Stimulated activated CD8-positive, alpha-beta memory T cell treated with anti-CD3 and anti-CD28 coated beads, Interleukin-7, amount 100 ng/mL, for 24 hours (primary cell): ENCODE measurements at places on chromosomes 7 and 10.

DNA sequence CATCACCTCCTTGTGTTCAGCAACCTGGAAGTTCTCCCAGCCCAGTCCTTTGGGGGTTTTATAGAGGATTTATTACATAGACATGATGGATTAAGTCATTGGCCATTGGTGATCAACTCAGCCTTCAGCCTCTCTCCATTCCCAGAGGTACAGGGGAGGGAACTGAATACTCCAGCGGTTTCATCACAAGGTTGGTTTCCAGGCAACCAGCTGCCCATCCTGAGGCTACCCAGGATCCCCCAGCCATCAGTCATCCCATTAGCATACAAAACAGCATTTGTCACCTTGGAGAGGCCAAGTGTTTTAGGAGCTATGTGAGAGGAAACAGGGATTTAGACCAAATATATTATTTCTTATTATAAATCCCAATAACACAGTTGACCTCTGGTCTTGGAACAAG, 584.8 kb upstream of the NRP1 start:
- DNase-seq: no peak

- no peak for DNase-seq
These were observed 353.1 kb downstream of the THSD7A start for GRCh38 chr7:11478882-11479281.

- DNase-seq: no peak
These were observed 128.7 kb downstream of the TSPAN12 start for GRCh38 chr7:120729245-120729644.

GRCh38 chr10:3959370-3960325, 174.6 kb upstream of the KLF6 start:
- DNase-seq: no peak

- no peak for DNase-seq
These were observed 80.2 kb upstream of the ADAM12 start for GRCh38 chr10:126468467-126468866.

DNA sequence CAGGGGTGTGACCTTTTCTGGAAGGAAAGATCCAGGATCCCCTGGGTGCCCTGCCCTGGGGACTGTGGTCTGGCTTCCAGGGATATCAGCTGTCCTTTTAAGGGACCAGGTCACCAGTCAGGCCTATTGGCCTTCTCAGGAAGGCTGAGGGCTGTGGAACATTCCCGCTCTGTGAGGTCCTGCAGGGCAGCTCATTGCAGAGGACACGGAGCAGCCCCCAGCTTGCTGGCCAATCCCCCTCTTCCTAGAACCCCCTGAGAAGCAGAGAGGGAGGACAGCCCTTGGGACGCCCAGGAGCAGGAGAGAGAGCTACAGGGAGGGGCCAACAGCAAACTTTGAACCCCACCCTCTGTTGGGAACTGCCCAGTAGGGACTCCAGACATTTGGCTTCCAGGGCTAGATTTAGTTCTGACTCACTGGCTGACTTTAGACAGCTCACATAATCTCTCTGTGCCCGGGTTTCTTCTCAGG, 67.9 kb upstream of the COL13A1 start:
- DNase-seq: no peak

GRCh38 chr7:22445140-22445743, 54.7 kb downstream of the STEAP1B start:
- DNase-seq: no peak

GRCh38 chr10:35127289-35127891, 744 bp downstream of the CREM start:
- DNase-seq: peak; percentile 32

DNA sequence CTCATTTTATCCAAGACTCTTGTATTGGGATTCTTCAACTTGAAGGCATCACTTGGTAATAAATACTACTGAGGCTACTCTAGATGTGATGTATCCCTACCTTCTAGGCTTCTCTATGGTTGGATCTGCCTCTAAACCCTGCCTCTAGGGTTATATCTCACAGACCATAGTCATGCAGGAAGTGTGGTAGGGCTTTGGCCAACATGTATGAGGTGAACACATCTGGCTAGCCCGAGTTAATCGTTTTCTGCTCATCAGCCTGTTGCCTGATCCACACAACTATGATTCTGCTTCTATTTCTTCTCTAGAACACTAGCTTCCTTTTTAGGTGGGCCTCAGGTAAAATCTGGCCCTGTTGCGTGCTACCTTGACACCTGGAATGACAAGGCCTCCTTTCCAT, 78.7 kb upstream of the NME8 start:
- DNase-seq: no peak

DNA sequence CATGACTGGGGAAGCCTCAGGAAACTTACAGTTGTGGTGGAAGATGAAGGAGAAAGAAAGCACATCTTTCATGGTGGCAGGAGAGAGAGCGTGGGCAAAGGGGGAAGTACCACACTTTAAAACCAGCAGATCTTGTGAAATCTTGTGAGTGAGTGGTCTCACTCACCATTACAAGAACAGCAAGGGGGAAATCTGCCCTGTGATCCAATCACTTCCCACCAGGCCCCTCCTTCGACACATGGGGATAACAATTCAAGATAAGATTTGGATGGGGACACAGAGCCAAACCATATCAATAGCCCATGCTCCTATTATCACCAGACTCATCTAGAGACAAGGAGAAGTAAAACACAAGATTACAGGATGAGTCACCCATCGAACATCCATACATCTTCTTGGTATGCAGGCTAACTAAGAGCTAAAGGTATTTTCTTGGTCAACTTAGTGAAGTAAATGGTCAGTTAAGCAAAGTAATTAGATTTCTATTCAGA, 55.3 kb upstream of the YAE1 start:
- DNase-seq: no peak

DNA sequence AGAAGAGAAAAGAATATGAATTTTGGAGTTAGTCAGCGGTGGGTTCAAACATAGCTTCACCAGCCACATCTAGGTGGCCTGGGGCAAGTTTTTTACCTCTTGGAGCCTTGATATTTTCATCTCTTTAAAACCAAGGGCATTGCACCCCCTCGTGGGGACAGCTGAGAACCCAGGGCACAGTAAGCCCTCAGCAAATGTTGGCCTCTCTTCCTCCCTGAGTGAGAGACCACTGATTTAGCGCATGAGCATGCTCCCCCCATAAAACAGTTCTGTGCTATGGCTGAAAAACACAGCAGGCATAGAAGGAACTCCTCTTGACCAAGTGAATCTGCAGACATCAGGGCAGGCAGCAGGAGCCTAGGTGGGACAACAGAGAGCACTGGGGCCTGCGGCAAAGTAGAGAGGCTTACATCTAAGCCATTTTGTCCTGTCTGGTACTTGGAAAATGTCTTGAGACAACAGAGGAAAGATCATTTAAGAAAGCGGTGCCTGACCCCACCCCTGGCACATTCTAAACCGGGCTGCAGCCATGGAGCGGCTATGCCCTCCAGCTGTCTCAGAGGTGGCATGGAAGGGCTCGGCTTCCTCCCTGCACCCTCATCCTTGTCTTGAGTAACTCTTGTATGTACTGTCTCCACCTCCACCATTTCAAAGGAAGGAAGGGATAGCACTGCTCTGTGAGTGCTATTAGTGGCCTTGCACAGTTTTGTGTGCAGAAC, 94.7 kb downstream of the ARHGAP22 start:
- no peak for DNase-seq

DNA sequence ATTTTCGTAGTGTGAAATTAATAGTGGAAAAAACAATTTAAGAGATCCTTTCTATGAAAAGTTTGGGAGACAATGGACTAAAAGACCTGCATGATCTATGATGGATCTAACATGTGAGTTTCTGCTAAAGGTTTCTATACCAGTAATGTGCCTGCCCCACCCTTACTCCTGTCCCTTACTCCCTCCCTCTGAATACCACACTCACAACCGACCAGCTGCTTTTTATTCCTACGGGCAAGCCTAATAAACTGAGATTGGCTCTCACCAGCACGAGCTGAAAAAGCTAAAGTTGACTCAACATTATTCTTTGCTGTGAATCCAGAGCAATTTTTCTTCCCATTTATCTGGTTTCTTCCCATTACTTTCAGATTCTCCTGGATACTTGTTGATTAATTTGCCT, 17.8 kb upstream of the REEP3 start:
- no peak for DNase-seq

GRCh38 chr7:82445271-82445670, 1.7 kb upstream of the CACNA2D1 start:
- DNase-seq: no peak
